BJ (cell line): ENCODE measurements at places on chromosomes 4 and X. TPM values are rescaled to one million over a fixed set of nuclear protein-coding genes. Genes with fewer than 3 reads are reported as not detected.

EREG gene
- polyA plus RNA-seq, result 0.40 and 0.48 TPM in 2 replicates

PSAPL1 gene
- polyA plus RNA-seq, result not detected in 2 replicates

GPRASP3 gene
- polyA plus RNA-seq, result 1.9 and 3.2 TPM in 2 replicates

NLGN3 gene
- polyA plus RNA-seq, result 0.22 and 0.27 TPM in 2 replicates

DNA sequence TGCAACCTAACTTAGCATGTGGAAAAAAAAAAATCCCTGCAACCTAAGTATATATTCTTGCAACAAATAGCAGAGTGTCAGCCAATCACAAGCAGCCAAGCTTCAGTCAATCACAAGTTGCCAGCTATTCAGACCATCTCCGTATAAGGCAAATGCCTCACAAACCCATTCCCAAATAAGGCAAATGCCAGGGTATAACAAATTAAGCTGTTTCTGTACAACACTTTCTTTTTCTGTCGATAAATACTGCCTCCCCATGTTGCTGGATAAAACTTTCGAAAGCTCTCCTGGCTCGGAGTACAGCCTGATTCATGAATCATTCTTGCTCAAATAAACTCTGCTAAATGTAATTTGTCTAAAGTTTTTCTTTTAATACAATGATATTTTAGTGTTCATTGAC is 460.7 kb upstream of the SMIM31 start:
- DNase-seq, result no peak

DNA sequence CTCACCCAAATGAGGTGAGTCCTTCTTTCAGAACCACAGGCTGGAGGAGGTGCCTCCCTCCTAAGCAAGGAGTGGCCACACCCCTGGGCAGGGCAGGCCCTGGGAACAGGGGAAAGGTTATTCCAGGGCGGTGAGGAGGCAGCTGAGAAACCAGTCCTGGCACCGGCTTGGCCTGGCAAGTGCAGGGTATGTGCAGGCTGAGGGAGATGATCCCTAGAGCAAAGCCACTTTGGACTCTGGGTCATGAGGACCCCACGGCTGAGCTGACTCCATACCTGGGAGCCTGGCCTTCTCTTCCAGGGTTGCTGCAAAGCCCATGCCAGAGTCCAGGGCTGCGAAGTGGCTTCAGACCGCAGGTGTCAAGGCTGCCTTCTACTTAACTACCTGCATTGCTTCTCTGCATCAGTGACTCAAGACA is 49.5 kb upstream of the HELT start:
- DNase-seq, result no peak

DNA sequence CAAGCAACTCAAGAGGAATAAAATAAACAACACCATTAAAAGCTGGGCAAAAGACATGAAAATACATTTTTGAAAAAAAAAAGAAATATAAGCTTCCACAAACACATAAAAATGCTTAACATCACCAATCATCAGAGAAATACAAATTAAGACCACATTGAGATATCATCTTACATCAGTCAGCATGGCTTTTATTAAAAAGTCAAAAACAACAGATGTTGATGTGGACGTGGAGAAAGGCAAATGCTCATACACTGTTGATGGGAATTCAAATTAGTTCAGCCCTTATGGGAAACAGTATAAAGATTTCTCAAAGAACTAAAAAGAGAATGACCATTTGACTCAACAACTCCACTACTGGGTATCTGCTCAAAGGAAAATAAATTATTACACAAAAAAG is 59.6 kb downstream of the STK32B start:
- peak; percentile 37 for DNase-seq

ZNF280C gene
- polyA plus RNA-seq, result 2.1 and 4.2 TPM in 2 replicates

DNA sequence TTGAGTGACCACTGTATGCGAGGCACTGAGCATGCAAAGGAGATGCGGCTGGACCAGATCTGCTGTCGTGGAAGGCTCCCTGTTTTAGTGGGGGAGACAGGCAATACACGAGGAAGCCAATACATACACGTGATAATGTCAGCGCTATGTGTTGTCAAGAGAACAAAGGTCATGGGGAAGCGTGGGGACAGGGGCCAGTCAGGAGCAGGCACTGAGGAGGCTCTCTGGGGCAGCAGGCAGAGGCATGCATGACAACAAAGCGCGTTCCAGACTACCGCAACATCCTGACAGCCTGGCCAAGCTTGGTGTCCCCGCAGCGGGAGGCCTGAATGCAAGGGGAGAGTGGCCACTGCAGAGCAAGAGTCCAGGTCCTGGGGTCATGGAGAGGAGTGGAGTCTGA is 61.9 kb downstream of the DCTD start:
- DNase-seq, result no peak

PABPC5 gene
- polyA plus RNA-seq, result 0.66 and 0.99 TPM in 2 replicates

KCTD8 gene
- polyA plus RNA-seq, result not detected in 2 replicates

GRCh38 chr4:112808001-112808400 is 171.1 kb downstream of the LARP7 start:
- DNase-seq, result no peak

VCX3B gene
- polyA plus RNA-seq, result not detected in 2 replicates

DNA sequence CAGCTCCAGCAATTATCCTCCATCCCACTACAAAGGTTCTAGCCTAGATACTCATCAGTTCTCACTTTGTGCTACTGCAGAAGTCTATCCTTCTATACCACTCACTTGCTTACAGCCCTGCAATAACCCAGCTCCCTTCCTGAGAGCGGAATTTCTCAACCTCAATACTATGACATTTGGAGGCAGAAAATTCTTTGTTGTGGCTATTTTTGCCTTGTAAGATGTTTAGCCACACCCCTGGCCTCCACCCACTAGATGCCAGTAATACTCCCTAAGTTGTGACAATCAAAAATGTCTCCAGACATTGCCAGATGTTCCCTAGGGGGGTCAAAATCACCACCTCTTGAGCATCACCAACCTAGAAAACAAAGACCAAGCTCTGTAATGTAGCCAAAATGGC is 149.5 kb downstream of the QDPR start:
- no peak for DNase-seq

GRCh38 chr4:121242188-121242750 is 78.1 kb upstream of the TNIP3 start:
- DNase-seq, result no peak

TCEAL5 gene
- polyA plus RNA-seq, result not detected in 2 replicates

BANK1 gene
- polyA plus RNA-seq, result 0.40 and 0.43 TPM in 2 replicates

VCX3A gene
- not detected in 2 replicates for polyA plus RNA-seq

SLC16A2 gene
- polyA plus RNA-seq, result 61.6 and 67.0 TPM in 2 replicates

LRIT3 gene
- 0.01 and 0.04 TPM in 2 replicates for polyA plus RNA-seq

GRCh38 chr4:36285784-36286480 is 4.5 kb downstream of the DTHD1 start:
- no peak for DNase-seq

P2RY4 gene
- 0.15 and 0.22 TPM in 2 replicates for polyA plus RNA-seq

- DNase-seq, result no peak
Observed at GRCh38 chr4:2332976-2333319, 71.0 kb upstream of the MXD4 start.

GRCh38 chr4:175622887-175623286 is 189.2 kb downstream of the GPM6A start:
- no peak for DNase-seq

- DNase-seq, result no peak
Observed at GRCh38 chr4:99585516-99585915, 10.9 kb downstream of the MTTP start.

DNA sequence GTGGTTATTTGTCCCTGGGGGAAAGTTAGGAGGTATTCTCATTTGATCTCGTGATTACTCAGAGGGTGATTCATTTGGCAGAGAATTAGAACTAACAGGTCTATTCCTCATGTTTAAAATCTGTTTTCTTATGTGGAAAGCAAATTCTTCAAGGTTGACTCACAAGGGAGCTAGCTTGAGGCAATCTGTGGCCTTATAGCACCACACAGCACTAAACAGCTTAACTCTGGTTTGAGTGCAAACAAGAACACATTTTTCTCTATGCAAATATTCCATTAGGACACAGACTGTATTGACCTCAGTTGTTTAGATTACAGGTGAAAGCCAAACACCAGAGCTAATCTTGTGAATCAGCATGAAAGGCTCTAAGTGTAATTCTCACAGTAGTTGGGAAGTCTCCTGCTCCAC is 694.4 kb upstream of the POU3F4 start:
- no peak for DNase-seq

- DNase-seq, result no peak
Observed at GRCh38 chr4:138749303-138749702, 266.3 kb upstream of the NOCT start.

RS1 gene
- polyA plus RNA-seq, result not detected in 2 replicates

DNA sequence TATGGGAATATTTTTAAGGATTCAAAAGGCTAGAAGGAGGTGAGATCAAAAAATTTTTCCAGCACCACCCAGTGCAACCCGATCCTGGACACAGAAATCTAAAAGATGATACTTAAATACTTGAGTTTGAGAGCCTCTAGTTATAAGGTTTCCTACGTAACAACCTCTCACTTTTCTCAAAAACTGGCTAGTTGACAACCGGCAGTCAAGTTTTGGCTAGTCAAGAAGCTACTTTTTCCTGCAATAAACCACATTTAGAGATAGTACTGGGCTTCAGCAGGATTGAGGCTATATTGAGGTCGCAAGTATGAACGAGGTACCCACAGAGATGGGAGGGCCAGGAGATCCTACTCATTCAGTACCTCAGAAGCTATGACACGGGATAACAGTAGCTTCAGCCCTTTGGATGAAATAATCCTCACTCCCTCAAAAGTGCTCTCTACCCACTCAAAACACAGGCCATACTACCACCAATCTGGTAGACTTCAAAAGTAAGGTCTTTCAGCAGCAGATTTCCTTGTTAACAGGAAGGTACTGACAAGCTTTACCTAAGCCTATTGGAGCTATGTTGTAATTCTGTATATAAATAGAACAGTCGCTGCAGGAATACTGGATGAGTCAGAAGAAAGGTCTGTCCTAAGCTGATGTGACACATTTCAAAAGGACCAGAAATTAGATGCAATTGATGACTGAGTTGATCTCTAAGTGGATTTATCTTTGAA is 1.5 kb upstream of the TSPAN5 start:
- DNase-seq, result no peak

DNA sequence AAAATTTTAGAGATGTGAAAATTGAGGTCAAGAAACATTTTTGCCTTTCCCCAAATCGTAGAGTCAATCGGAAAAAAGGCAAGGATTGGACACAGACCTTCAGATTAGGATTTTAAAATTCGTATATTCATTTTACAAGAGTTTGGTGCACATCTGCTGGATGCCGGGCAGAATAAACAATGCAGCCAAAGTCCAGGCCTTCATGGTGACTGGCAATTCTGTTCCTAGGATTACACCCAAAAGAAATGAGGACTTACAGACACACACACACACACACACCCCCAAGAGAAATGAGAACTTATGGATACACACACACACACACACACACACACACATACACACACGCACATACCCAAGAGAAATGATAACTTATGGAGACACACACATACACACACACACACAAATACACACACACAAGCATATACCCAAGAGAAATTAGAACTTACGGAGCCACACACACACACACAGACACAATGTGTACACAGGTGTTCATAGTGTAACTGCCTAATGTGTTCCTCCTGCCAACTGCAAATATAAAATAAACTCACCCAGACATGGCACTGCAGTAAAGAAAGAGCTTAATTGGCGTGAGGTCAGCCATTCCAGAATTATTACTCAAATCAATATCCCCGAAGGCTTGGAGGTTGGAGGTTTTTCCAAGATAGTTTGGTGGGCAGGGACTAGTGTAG is 165.7 kb upstream of the STS start:
- DNase-seq, result no peak

DNA sequence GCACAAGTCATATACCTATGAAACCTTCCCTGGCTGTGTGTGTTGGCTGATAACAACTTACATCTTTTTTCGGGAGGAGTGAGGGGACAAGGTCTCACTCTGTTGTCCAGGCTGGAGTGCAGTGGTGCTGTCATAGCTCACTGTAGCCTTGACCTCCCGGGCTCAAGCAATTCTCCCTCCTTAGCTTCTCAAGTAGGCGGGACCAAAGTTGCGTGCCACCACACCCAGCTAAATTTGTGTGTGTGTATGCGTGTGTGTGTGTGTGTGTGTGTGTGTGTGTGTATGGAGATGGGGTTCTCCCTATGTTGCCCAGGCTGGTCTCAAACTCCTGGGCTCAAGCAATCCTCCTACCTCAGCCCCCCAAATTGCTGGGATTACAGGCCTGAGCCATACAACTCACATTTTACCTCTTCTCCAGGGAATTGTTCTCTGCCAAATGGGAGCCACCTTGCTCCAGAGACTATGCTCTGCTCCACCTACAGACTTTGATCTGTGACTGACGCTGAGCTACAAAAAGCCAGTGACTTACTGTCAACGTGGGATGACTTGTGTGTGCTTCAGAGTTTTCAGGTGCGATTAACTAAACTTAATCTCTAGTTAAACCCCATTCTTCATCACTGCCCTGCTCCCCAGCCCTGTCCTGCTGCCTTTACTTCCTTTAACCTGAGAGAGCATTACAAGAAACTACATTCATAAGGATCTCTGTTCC is 2.0 kb upstream of the BEX4 start:
- DNase-seq, result no peak

NSG1 gene
- polyA plus RNA-seq, result 0.17 TPM in 1 of 2 replicates, not detected in the other

PDGFRA gene
- 90.5 and 129 TPM in 2 replicates for polyA plus RNA-seq

AGA gene
- polyA plus RNA-seq, result 102 and 120 TPM in 2 replicates

IBSP gene
- not detected in 2 replicates for polyA plus RNA-seq

- DNase-seq, result no peak
Observed at GRCh38 chr4:74181219-74181618, 23.3 kb downstream of the MTHFD2L start.

CXCL3 gene
- 0.18 and 0.47 TPM in 2 replicates for polyA plus RNA-seq

GRCh38 chrX:152465132-152465531 is 14.0 kb upstream of the GABRA3 start:
- no peak for DNase-seq

DNA sequence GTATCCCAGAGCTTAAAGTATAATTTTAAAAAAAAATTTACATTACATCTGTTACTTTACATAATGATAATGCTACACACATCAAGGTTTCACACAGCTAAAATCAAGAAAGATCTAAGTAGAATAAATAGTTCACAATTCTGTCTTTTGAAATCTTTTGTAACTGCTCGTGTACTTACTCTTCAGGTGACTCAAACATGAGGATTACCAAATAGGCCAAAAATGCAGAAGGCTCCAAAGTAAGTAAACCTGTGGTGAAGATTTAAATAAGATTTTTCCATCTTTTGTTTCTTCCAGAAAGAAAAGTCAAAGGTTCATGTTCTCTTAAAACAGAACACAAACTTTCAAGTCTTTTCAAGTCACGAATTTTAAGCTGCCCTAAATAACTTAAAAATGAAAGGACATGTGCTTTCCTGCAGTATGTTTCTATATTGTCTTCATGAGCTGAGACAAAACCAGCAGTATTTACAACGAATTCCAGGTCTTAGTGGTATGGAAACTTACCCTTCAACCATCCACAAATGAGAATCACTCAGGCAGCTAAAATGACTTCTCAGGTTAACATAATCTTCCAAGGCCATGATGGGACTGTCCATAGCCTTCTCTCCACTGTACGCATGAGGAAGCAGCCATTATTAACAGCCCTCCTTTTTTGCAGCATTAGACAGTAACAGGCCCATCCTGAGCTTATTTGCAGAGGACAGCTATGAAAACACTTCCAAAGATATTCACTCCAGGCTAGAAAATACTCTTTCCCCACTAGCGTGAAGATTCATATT is 172.8 kb upstream of the EDNRA start:
- no peak for DNase-seq

GRCh38 chrX:78514852-78515251 is 144.3 kb downstream of the RTL3 start:
- no peak for DNase-seq
